ENCODE measurements at places on chromosomes 12 and 14. TPM values are rescaled to one million over a fixed set of nuclear protein-coding genes. Genes with fewer than 3 reads are reported as not detected.
A peak's percentile ranks its signal among the peaks of the same experiment; 100 is the strongest.

DNA sequence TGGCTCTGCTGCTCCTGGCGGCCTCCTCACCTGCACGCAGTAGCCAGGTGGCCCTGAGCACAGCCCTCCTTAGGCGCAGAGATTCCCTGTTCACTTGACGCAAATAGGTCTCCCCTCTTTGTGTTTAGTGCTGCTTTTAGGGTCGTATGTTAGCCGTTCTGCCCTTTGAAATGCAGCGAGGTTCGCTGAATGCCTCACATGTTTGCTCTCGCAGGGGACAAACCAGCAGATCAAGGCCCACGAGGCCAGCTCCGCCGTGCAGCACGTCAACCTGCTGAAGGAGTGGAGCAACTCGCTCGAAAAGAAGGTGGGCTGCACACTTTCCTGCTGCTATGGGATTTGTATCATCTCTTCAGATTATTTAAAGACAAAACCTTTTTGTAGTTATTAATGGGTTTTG lies 31.4 kb upstream of the AMN start:
- DNase-seq = no peak

DNA sequence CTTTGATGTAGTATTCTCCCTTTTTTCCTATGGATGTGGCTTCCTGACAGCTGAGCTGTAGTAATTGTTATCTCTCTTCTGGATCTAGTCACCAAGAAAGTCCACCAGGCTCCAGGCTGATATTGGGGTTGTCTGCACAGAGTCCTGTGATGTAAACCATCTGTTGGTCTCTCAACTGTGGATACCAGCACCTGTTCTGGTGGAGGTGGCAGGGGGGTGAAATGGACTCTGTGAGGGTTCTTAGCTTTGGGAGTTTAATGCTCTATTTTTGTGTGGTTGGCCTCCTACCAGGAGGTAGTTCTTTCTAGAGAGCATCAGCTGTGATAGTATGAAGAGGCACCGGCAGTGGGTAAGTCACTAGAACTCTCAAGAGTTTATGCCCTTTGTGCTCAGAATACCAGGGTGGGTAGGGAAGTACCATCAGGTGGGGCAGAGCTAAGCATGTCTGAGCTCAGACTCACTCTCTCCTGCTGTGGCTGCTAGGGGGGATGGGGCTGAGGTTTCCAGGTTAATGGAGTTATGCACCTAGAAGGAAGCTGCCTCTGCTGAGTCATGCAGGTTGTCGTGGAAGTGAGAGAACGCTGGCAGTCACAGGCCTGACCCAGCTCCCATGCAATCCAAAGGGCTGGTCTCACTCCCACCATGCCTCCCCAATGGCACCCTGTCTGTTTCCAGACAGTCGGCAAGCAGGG lies 3.0 kb upstream of the TAS2R14 start:
- peak; percentile 22 for DNase-seq

GRCh38 chr12:65946821-65947220 lies 122.5 kb downstream of the HMGA2 start:
- no peak for DNase-seq

GRCh38 chr12:12965836-12966235 lies 13.9 kb upstream of the GPRC5D start:
- DNase-seq = no peak

DNA sequence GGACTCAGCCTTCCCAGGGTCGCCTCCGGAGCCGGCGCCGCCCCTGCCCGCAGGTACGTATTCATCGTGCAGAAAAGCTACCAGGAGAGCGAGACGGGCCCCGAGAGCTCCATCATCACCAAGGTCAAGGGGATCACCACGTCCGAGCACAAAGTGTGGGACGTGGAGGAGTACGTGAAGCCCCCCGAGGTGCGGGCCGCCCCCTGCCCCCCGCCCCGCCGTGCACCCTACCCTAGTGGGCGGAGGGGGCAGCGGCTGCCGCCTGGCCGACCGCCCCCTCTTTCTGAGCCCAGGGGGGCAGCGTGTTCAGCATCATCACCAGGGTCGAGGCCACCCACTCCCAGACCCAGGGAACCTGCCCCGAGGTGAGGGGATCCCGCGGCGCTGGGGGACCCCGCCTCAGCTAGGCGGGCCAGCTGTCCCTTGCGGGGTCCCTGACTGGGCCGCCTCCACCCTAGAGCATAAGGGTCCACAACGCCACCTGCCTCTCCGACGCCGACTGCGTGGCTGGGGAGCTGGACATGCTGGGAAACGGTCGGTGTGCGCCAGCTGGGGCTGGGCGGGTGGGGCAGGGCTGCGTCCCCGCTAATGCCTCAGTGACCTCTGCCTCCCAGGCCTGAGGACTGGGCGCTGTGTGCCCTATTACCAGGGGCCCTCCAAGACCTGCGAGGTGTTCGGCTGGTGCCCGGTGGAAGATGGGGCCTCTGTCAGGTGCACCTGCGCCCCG lies 973 bp downstream of the P2RX2 start:
- no peak for DNase-seq

Gene BHLHE41
- not detected for total RNA-seq

DNA sequence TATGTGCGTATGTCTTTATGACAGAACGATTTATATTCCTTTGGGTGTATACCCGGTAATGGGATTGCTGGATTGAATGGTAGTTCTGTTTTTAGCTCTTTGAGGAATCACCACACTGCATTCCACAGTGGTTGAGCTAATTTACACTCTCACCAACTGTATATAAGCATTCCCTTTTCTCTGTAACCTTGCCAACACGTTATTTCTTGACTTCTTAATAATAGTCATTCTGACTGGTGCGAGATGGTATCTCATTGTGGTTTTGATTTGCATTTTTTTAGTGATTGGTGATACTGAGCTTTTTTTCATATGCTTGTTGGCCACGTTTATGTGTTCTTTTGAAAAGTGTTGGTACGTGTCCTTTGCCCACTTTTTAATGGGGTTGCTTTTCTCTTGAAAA lies 49.7 kb downstream of the FRS2 start:
- DNase-seq = no peak

Gene GTF2H3
- 47.0 TPM for total RNA-seq
